Stimulated activated naive B cell treated with anti-CD40 and anti-IgM and Interleukin-4, amounts not matched to agents 10 μg/mL and 1 μg/mL and 100 μg/mL, for 72 hours (primary cell): ENCODE measurements at places on chromosomes 16 and 17.

- H3K4me1 ChIP-seq, result peaks cover 62% of the 10 kb centered on the region
- H3K27me3 ChIP-seq, result no peaks in the 10 kb centered on the region
Measured at GRCh38 chr16:89759746-89760340, 38.5 kb downstream of the ZNF276 start.

DNA sequence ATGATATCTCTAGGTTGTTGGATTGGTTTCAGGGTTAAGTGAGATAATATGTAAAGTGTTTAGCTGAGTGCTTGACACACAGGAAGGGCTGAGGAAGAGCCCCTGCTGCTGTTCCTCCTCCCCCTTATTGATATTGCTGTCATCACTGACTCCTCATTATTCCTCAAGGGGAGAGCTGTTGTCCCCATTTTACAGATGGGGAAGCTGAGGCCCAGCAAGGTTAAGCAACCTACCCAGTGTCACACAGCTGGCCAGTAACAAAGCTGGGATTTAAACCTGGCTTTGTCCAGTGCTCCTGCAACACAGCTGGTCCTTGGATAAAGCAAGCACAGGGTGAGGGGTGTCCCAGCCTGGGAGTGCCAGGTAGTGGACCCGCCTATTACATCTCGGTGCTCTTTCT lies 9.8 kb downstream of the WSCD1 start:
- no peaks in the 10 kb centered on the region for H3K4me1 ChIP-seq
- DNase-seq, result no peak
- no peak overlapping the region for H3K4me3 ChIP-seq
- no peaks in the 10 kb centered on the region for H3K36me3 ChIP-seq
- H3K27ac ChIP-seq, result no peak overlapping the region

- H3K27me3 ChIP-seq, result no peaks in the 10 kb centered on the region
- peak overlapping the region; percentile 91 for H3K4me3 ChIP-seq
- peaks cover 9% of the 10 kb centered on the region for H3K36me3 ChIP-seq
Measured at GRCh38 chr17:82021107-82021899, 1.4 kb downstream of the CENPX start.

GRCh38 chr16:67425580-67425979 lies 5.3 kb upstream of the HSD11B2 start:
- no peak overlapping the region for H3K4me3 ChIP-seq
- DNase-seq, result no peak
- no peak overlapping the region for H3K27ac ChIP-seq
- H3K27me3 ChIP-seq, result peaks cover 56% of the 10 kb centered on the region
- peaks cover 6% of the 10 kb centered on the region for H3K4me1 ChIP-seq

DNA sequence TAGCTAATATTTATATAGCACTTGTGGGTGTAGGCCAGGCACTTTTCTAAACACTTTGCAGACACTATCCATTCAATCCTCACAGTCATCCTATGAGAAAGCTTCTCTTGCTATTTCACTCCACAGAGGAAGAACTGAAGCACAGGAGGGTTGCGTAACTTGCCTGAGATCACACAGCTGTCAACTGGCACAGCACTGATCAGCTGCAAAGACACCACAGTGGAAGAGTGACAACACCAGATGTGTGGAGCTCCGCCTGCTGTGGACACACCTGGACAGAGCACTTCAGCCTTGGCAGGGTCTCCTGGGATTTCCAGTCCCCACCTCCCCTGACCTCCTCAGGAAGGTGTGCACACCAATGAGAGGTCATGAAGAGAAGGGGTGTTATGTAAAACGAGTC lies 13.3 kb upstream of the CNEP1R1 start:
- H3K27me3 ChIP-seq, result peaks cover 6% of the 10 kb centered on the region
- DNase-seq, result no peak
- H3K4me3 ChIP-seq, result no peak overlapping the region
- peaks cover 7% of the 10 kb centered on the region for H3K4me1 ChIP-seq
- no peaks in the 10 kb centered on the region for H3K36me3 ChIP-seq

- H3K4me1 ChIP-seq, result peaks cover 61% of the 10 kb centered on the region
- H3K27me3 ChIP-seq, result no peaks in the 10 kb centered on the region
- peak overlapping the region; percentile 96 for H3K27ac ChIP-seq
- H3K4me3 ChIP-seq, result peak overlapping the region; percentile 99
- H3K36me3 ChIP-seq, result peaks cover 22% of the 10 kb centered on the region
Measured at GRCh38 chr16:81779536-81780320, 637 bp downstream of the PLCG2 start.

- no peak overlapping the region for H3K27ac ChIP-seq
- H3K4me1 ChIP-seq, result no peaks in the 10 kb centered on the region
- no peak overlapping the region for H3K4me3 ChIP-seq
- peaks cover 46% of the 10 kb centered on the region for H3K36me3 ChIP-seq
- H3K27me3 ChIP-seq, result no peaks in the 10 kb centered on the region
Measured at GRCh38 chr17:37327341-37328090, 48.3 kb upstream of the C17orf78 start.

- no peaks in the 10 kb centered on the region for H3K4me1 ChIP-seq
- peaks cover 3% of the 10 kb centered on the region for H3K36me3 ChIP-seq
- no peak overlapping the region for H3K27ac ChIP-seq
- H3K27me3 ChIP-seq, result peaks cover 19% of the 10 kb centered on the region
Measured at GRCh38 chr17:3282901-3283300, 15.3 kb downstream of the OR3A1 start.

DNA sequence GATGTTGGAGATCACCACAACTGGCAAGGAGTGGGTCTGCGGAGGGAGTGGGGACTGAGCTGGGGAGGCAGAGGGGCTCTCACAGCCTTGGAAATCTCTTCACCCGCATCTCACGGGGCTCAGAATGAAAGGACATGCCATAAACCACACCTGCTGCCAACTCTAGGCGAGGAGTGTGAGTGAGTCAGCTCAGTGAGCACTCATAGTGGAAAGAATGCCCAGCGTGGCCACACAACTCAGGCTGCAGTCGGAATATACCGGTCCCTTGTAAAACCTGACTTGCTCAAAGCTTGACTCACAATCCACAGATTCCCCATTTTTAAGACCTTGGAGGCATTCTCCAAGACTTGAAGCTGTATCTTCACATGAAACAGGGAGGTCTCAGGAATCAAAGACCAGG lies 36.7 kb downstream of the STAT5A start:
- H3K4me3 ChIP-seq, result no peak overlapping the region
- H3K27me3 ChIP-seq, result no peaks in the 10 kb centered on the region
- no peak for DNase-seq
- peaks cover 43% of the 10 kb centered on the region for H3K36me3 ChIP-seq

DNA sequence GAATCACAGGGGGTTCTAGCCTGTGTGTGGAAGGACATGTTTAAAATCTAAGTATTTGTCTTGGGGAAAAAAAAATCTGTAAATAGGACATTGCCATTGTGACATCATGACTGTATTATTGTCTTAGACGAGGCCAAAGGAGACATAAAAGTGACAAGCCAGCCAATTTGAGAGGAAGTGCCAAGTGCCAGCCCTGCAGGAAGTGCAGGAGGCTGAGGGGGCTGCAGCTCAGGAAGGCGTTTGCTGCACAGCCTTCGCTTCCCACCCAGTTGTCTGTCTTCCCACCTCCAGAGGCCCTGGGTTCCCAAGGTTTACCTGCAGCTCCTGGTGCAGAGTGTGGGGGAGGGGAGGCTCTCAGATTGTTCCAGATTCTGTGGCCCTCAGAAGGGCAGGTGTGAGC lies 1.3 kb downstream of the ADCY7 start:
- peaks cover 7% of the 10 kb centered on the region for H3K36me3 ChIP-seq
- no peaks in the 10 kb centered on the region for H3K27me3 ChIP-seq
- no peak for DNase-seq
- peak overlapping the region; percentile 7 for H3K27ac ChIP-seq

DNA sequence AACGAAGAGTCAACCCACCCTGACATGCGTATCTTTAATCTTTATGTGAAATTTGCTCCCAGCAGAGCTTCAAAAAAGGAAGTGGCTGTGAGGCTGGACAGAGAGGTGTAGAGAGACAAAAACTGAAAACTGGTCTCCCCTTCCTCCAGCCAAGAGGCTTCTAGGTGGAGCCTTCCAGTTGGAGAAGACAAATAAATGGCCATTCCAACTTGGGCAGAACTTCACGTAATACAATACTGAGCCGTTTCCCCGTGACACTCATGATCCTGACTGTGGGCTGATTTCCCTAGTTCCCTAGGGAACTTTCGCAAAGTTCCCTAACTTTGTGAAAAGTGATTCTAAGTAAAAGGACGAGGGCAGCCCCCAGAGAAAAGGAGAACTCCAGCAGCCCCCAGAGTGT lies 78.8 kb downstream of the ZFHX3 start:
- H3K27ac ChIP-seq, result no peak overlapping the region
- no peak overlapping the region for H3K4me3 ChIP-seq
- H3K27me3 ChIP-seq, result no peaks in the 10 kb centered on the region
- H3K36me3 ChIP-seq, result no peaks in the 10 kb centered on the region

DNA sequence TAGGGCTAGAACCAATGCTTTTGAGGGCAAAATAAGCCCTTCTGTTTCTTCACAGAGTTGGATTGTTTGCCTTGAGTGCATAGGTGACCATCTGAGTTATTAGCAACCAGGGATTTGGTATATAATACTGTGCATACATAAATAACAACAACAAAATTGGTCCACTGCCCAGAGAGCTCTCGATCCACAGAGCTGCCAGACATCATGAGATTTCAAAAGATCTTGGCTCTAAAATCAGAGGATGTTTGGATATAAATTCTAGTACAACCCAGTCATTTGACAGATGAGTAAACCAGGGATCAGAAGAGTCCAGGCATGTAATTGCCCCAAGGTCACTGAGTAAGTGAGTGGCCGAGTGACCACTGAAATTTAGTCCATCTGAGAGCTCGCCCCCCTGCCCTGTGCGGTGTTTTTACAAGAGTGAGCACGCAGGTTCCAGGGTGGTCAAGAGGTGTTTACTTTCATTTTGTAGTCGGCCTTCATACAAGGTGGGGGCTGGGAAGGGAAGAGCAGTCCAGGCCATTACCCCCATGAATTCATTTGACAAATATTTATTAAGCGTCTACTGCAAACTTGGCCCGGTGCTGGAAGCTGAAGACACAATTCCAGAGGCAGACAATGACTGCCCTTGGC lies 1.8 kb upstream of the MT2A start:
- H3K27me3 ChIP-seq, result peaks cover 6% of the 10 kb centered on the region
- H3K4me1 ChIP-seq, result peaks cover 28% of the 10 kb centered on the region
- H3K36me3 ChIP-seq, result no peaks in the 10 kb centered on the region
- no peak overlapping the region for H3K4me3 ChIP-seq
- no peak for DNase-seq

DNA sequence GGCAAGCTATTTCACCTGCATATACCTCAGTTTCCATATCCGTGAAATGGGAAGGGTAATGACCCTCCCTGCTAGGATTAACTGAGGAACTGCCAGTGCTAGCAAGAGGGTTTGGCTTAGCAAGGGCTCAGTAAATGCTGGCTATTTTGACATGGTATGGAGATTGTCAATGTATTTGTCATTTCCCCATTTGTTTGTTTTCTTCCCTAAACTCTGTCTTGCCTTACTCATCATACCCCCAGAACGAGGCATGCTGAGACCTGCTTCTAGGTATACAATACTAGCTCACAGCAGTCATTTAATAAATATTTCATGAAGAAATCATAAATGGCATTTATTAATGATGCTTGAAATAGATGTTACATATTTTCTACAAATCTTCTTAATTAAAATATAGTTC lies 124.0 kb downstream of the DYNLRB2 start:
- H3K4me1 ChIP-seq, result peaks cover 4% of the 10 kb centered on the region
- H3K36me3 ChIP-seq, result peaks cover 4% of the 10 kb centered on the region
- no peak for DNase-seq

DNA sequence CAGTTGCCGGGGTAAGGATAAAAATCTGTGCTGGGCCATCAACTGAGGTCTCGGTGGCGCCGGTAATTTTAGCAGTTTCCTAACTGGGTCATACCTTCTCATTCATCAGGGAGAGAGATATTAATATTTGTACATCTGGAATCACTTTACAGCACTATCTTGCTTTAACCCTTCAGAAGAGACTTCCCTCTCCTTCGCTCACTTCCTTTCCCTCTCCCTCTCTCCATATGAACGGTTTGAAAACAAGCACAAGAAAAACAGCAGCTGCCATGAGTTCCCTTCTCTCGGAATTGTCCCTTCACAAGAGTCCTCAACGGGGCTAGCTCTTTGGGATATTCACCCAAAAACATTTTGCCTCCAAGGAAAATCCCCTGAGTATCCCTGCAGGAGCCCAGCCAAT lies 144.3 kb upstream of the NOG start:
- no peaks in the 10 kb centered on the region for H3K36me3 ChIP-seq
- peaks cover 5% of the 10 kb centered on the region for H3K27me3 ChIP-seq
- no peaks in the 10 kb centered on the region for H3K4me1 ChIP-seq
- DNase-seq, result no peak

DNA sequence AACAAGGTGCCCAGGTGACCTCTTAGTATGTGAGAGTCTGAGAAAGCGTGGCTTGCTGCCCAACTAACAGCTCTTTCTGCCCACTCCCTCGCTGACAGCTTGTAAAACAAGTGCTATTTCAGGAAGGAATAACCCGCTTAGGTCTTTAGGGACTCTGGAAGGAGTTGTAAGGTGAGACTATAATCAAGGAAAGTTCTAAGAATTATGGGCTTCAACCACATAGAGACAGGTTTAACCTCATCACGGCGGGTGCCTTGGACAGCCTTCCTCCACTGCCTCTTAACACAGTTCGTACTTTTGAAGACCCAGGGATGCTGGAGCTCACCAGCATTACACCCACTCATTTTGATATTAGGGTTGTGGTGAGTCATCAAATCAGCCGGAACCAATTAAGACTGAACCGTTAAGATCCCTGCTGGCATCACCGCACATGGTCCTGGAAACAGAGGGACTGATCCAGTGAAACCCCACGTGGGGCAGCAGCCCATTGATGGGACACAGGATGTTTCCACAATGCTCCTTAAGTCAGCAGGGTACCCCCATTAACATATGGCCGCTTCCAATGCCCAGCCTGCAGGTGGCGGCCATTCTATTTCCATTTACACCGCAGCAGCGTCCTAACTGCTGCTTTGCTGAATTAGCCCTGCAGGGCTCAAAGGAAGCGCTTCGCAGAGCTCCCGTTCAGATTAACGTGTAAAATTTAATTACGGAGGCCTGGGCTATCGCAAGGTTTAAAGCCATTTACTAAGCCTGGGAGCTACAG lies 176.6 kb upstream of the SDK2 start:
- no peak for DNase-seq
- H3K4me1 ChIP-seq, result no peaks in the 10 kb centered on the region
- no peaks in the 10 kb centered on the region for H3K36me3 ChIP-seq
- H3K4me3 ChIP-seq, result no peak overlapping the region

DNA sequence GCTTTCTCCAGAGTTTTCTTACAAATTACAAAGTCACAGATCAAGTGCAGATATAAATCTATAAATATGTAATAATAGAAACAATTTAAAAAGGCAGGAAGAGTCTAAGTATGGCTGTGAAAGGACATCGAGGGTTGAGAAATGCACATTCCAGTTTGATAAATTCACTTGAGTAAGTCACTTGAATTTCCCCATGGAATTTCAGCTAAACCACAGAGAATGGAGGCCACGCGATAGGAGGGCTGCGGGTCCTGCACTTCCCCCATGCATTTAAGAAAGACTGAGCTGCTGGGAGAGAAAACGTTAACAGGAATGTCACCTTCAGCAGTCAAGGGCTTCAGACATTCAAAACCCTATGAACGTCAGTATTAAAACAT lies 6.1 kb upstream of the MXRA7 start:
- peaks cover 23% of the 10 kb centered on the region for H3K4me1 ChIP-seq
- no peak overlapping the region for H3K27ac ChIP-seq
- no peak for DNase-seq
- H3K36me3 ChIP-seq, result peaks cover 47% of the 10 kb centered on the region

- no peak overlapping the region for H3K4me3 ChIP-seq
- H3K36me3 ChIP-seq, result no peaks in the 10 kb centered on the region
- peaks cover 20% of the 10 kb centered on the region for H3K27me3 ChIP-seq
- no peak for DNase-seq
- peaks cover 7% of the 10 kb centered on the region for H3K4me1 ChIP-seq
Measured at GRCh38 chr17:41492351-41492750, 2.6 kb upstream of the KRT36 start.

GRCh38 chr17:7915179-7915610 lies 894 bp downstream of the RNF227 start:
- H3K4me3 ChIP-seq, result peak overlapping the region; percentile 92
- H3K36me3 ChIP-seq, result peaks cover 16% of the 10 kb centered on the region
- H3K27ac ChIP-seq, result peak overlapping the region; percentile 93
- peaks cover 18% of the 10 kb centered on the region for H3K4me1 ChIP-seq
- H3K27me3 ChIP-seq, result no peaks in the 10 kb centered on the region
